ENCODE measurements at places on chromosomes 11 and 22.

- no peak for DNase-seq
Observed at GRCh38 chr11:23995891-23996290, 501.0 kb upstream of the LUZP2 start.

- DNase-seq = no peak
Observed at GRCh38 chr22:38866024-38866398, 6.0 kb downstream of the CBX6 start.

DNA sequence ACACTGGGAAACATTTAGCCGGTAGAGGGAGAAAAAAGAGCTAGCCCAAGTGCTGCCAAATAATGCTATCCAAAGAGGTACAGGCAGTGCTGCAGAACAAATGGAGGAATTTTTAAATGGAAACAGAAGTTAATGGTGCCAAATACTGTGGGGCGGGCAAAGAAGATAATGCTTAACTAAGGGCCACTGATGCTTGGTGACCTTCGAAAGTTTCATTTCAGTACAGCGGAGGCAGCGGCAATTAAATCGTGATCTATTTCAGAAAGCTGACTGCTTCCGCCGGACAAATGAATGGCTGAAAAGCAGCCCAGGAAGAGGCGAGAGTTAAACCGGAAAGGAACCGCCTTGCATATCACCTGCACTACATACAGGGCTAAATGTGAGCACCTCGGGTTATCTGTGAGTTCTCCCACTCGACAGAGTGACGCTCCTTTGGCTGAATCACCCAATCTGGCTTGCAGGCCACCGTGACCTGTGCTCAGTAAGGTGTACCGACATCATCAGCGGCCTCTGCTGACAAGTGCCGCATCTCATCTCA lies 42.1 kb downstream of the CADM1 start:
- DNase-seq = no peak

- DNase-seq = no peak
Observed at GRCh38 chr22:20171288-20172140, 20.7 kb upstream of the CCDC188 start.

All from stimulated activated naive CD4-positive, alpha-beta T cell treated with Interleukin-2 at 50 U/mL for 16 hours (primary cell).